ENCODE measurements at places on chromosomes 4 and X.
A peak's percentile ranks its signal among the peaks of the same experiment; 100 is the strongest.

GRCh38 chrX:11887175-11887574 is 129.1 kb downstream of the MSL3 start:
- no peak for DNase-seq

DNA sequence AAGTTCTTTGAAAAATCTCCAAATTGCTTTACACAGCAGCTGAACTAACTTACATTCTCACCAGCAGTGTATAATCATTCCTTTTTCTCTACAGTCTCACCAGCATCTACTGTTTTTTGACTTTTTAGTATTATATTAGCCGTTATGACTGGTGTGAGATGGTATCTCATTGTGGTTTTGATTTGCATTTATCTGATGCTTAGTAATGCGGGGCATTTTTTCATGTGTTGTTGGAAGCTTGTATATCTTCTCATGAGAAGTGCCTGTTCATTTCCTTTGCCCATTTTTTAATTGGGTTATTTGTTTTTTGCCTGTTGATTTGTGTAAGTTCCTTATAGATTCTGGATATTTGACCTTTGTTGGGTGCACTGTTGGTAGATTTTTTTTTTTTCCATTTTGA is 931.7 kb downstream of the CENPC start:
- DNase-seq, result no peak

DNA sequence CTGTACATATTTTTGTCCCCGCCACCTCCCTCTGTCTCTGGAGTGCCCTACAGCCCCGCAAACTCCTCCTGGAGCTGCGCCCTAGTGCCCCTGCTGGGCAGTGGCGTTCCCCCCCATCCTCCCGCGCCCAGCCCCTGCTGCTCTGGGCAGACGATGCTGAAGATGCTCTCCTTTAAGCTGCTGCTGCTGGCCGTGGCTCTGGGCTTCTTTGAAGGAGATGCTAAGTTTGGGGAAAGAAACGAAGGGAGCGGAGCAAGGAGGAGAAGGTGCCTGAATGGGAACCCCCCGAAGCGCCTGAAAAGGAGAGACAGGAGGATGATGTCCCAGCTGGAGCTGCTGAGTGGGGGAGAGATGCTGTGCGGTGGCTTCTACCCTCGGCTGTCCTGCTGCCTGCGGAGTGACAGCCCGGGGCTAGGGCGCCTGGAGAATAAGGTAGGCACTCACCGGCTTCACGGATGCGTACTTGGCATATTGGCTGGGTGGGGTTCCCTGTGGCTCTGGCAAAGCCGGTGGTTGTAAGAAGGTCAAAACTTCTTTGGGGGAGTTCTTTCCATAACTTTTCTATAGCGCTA is 653 bp downstream of the HHIP start:
- no peak for DNase-seq

GRCh38 chr4:139734201-139734874 is 68.7 kb downstream of the MGST2 start:
- DNase-seq, result no peak

- DNase-seq, result peak; percentile 38
Observed at GRCh38 chr4:40550948-40551462, 78.7 kb downstream of the RBM47 start.

GRCh38 chr4:37892641-37893040 is 1.8 kb downstream of the TBC1D1 start:
- DNase-seq, result peak; percentile 41

DNA sequence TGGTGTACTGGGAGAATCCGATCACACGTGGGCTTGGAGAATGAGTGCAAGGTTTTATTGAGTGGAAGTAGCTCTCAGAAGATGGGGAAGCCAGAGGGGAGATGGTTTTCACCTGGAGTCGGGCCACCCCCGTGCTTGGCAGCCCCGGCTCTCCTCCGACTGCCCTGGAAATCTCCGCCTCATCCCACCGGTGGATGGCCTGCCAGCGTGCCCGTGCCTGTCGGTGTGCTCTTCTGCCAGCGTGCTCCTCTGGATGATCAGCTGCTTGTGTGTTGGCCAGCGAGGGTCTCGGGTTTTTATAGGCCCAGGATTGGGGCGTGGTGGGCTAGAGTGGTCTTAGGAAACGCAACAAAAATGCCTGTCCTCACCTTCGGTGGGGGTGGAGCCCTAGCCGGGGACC is 368.0 kb downstream of the FAT4 start:
- DNase-seq, result no peak

DNA sequence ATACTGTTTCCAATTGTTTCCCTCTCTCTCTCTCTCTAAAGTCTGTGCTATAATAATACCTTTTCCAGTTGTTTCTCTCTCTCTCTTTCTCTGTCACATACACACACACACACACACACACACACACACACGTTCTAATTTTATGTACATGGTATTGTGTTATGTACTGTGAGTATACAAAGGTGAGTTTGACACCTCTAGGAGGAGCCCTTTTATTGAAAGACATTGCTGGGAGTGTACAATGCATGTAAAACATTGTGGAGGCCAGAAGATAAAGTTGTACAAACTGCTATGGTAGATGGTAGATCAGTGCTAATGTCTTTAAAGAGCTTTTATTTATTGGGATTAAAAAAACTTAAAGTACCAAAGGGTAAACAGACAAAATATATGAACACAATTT is 53.6 kb downstream of the BLTP1 start:
- DNase-seq, result no peak

GRCh38 chrX:40872351-40872750 is 137.0 kb upstream of the MED14 start:
- no peak for DNase-seq

DNA sequence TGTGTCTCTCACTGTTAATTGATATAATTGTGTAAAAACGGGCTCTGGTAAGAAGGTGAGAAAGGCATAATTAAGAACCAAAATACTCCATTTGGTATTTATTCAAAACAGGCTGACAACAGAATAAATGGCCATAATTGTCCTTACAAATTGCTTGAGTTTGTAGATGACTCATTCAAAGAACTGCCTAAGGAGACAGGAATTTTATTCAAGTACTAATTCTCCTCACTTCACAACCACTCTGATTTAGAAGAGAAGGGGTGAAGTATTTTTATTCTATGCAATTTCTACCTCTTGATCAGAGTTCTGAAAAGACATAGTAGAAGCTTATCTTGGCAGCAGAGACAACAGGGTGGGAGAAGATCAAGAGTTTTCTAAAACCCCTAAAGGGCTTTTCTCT is 43.1 kb downstream of the ATP11C start:
- DNase-seq, result no peak

DNA sequence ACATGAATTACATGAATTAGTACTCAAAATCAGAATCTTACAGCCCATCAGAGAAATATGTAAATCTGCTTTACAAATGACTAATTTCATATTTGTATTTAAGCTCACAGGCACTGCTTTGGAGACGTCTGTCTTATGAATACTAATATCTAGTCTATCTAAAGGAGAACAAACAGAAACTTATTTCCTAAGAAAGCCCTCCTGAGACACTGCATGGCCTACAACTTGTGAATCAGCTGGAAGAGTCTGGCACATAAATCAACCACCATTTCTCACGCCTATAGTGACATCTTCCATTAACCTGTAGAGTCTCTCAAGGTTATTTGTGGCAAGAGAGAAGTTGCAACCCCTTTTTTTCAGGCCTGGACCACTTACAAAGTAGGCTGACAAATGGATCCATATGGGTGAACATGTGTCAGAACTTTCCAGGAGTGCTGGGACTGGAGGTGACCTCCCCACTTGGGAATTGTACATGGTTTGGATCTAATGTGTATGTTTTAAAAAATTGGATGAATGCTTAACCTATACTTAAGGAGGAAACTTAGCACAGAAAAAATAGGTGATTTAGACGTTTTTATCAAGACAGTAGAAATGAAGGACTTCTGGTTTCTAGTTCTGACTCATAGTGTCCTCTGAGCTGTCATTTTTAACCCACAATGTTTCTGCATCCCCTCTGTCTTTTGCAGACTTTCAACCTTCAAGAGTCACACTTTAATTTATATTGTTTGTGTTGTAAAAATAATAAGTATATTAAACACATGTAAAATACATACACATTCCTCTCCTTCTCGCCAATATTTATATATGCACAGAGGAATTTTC is 83.2 kb upstream of the ARHGAP24 start:
- DNase-seq, result no peak

DNA sequence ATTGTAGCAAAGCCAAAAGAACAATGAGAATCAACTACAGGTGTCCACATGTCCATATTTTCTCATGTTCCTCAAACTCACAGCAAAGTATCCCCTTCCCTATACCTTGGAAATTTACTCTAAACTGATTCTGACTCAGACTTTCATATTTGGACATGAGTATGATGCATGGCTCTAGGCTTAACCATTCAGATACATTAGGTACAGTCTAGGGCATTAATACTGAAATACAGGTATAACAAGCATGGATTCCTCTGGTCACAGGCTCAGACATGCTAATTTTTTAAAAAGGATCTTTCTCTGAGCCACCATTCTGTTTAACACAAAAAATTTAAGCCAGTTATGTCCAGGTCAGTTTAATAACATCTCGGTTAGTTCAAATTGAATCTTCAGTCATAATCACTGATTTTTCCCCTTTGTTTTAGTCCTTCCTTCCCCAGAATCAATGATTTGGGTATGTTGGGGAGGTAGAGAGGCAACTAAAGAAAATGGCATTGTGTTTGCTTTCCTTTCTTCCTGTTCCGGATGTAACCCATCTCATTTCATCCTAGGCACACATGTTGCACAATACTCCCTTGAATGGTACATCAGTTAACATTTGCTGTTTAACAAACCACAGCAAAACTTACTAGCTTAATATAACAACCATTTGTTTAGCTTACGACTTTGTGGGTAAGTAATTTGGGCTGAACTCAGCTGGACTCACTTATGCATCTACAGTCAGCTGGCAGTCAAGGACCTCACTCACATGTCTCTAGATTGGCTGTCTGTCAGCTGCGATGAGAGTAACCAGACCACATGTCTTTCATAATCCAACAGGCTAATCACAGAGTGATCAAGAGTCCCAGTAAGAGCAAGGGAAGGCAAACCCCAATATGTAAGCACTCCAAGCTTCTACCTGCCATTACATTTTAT is 75.3 kb upstream of the GRIA3 start:
- DNase-seq, result no peak

- no peak for DNase-seq
Observed at GRCh38 chr4:147747787-147748454, 16.0 kb downstream of the ARHGAP10 start.

- no peak for DNase-seq
Observed at GRCh38 chr4:184500748-184501589, 26.6 kb upstream of the IRF2 start.

DNA sequence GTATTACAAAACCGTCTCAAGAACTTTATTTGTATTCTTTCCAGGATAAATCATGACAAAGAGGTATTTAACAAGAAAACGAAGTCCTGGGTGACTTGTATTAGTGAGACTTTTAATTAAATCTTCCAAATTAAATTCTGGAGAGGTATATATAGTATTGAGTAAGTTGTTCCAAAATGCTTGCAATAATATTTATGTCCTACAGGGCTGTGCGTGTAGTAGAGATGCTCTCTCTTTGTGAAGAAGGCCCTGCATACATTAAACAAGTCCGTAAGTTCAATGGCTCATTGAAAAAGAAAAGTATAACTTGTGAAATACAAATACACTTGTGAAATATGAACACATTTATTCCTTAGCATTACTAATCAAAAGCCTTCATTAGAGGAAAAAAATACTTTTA is 211.4 kb downstream of the ARHGAP24 start:
- no peak for DNase-seq

- DNase-seq, result no peak
Observed at GRCh38 chr4:55722132-55722531, 86.0 kb upstream of the NMU start.

- DNase-seq, result no peak
Observed at GRCh38 chrX:1661922-1662221, 47.0 kb downstream of the ASMT start.

- DNase-seq, result peak; percentile 33
Observed at GRCh38 chrX:106898462-106898861, 4.7 kb downstream of the RIPPLY1 start.

DNA sequence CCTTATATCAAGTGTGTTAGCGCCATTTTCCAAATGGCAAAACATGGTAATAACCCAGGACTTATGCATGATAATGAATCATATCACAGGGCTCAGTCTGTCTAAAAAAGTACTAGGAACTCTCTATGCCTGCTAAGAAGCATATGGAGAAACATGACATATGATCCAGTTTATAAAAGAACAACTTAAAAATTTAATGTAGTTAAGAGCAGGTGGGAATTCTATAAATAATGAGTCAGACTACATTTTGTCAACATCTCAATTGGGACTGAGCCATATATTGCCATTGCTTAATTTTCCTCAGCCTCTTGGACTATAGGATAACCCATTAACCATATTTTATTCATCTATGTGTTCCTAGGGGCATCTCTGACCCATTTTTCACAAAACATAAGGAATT is 360.4 kb upstream of the AGA start:
- no peak for DNase-seq

GRCh38 chr4:42751587-42751986 is 94.7 kb upstream of the ATP8A1 start:
- DNase-seq, result no peak

DNA sequence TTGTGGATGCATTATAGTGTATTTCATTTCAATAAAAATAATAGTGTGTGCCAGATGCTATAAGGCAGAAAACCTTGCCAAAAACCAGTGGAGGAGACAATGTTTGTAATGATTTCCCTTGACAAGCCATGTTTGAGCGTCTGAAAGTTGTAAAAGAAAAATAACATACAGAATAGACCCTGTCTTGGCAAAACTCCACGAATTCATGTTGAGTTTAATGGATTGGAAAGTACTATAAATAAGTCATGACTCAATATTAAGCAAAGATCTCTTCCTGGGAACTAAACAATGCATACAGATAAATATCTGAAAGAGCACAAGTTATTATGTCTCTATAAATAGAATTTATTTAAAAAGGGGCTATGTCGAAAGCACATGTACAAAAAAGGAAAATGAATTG is 543.5 kb downstream of the GABRG1 start:
- no peak for DNase-seq

- no peak for DNase-seq
Observed at GRCh38 chr4:11611868-11612267, 183.2 kb upstream of the HS3ST1 start.

- no peak for DNase-seq
Observed at GRCh38 chr4:132493476-132493875, 655.6 kb upstream of the PCDH10 start.

DNA sequence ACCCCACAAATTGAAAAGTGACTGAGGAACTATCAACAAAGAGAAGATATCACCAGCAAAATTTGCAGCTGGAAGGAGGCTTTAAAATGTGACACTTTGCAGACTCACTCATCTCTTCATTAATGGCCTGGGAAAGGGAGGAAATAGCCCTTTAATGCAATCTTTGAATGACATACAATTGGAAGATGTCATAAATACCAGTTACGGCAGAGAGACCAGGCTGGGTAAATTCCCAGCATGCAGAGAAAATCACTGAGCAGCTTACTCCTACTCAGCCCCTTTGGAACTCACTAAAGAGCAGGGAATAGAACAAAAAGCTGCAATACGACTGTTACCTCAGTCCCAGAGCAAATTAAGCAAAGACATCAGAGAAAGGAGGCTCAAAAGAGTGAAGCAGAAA is 238.9 kb downstream of the HS3ST1 start:
- DNase-seq, result no peak

Measured in CD4-positive, alpha-beta T cell treated with Interleukin-6 at 100 ng/mL for 8 hours (primary cell).